HAP-1 (cell line): ENCODE measurements at places on chromosomes 2 and 18.

DNA sequence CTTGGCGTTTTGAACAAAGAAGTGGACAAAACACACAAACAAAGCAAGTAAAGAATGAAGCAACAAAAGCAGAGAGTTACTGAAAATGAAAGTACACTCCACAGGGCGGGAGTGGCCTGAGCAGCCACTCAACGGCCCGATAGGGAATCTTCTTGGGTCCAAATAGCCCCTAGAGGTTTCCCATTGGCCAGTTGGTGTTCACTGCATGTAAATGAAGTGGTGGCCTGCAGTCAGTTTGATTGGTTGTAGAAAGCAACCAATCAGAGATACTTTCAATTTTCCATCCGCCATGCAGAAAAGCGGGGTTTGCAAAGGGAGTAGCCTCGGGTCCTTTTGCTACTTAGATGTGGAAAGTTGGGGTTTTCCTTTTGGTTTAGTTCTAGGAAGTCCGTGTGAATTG lies 31.6 kb downstream of the CYBRD1 start:
- peak; percentile 17 for DNase-seq

DNA sequence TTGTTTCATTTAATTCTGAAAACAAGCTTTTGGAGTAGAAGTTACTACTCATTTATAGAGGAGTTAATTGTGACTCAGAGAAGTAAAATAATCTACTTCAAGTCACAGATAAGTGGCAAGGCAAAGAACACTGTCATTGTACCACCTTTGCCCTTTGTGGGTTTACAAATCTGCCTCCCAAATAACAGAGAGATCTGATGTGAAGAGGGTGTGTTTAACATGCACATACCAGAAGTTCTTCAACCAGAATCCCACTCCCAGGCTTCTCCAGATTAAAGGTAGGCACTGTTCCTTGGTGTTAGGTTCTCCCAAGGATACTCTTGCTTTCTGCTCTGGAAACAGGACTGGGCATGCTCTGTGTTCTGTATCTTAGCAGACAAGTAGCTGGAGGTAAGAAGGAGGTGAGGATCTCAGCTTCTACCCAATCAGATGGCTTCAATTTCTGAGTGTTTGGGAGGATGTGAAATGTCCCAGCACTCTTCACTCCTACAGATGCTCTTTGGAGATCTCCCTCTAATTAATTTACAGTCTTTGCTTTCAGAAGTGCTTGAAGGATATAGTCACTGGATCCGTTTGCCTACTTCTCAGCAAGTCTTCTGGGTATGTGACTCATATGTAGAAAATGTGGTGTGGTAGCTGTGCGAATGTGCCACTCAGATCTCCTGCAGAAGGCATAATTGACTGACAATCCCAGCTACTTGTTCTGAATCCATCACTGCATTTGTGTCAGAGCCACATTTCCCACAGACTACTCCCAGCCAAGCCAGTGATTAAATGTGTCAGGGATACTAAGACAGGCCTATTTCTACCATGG lies 111.1 kb downstream of the KLHL14 start:
- no peak for DNase-seq

DNA sequence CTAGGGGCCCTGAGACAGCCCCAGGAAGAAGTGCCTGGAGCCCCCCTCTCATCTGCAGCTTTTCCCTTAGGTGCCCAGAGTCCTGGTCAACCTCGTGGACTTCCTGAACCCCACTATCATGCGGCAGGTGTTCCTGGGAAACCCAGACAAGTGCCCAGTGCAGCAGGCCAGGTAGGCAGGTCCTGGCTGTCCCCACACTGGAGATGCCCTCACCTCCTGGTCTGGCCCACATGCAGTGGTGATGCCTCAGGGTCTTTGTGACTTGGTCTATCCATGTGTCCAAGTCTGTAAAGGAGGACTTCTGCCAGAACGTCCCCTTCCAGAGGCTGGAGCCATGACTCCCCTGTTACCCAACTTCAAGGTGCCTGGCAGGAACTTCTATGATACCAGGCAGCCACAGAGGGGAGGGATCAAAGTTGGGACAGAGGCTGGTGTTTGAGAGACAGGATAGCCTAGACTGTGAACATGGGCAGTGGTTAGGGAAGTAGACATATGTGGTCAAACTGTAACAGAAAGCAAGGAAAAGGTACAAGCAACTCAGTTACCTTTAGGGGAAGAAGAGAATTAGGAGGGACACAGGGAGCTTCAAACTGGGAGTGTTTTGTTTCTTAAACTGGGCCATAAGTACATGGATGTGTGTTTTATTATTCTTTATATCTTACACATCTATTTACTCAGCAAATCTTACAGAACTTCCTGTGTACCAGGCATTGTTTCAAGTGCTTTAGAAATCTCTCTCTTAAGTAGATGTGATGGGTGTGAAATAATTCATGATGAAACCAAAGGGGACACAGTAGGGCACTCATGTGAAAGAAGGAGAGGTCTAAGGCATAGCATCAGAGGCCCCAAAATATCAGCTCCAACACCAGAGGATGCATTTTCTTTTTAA lies 107.1 kb downstream of the PLB1 start:
- DNase-seq: no peak

DNA sequence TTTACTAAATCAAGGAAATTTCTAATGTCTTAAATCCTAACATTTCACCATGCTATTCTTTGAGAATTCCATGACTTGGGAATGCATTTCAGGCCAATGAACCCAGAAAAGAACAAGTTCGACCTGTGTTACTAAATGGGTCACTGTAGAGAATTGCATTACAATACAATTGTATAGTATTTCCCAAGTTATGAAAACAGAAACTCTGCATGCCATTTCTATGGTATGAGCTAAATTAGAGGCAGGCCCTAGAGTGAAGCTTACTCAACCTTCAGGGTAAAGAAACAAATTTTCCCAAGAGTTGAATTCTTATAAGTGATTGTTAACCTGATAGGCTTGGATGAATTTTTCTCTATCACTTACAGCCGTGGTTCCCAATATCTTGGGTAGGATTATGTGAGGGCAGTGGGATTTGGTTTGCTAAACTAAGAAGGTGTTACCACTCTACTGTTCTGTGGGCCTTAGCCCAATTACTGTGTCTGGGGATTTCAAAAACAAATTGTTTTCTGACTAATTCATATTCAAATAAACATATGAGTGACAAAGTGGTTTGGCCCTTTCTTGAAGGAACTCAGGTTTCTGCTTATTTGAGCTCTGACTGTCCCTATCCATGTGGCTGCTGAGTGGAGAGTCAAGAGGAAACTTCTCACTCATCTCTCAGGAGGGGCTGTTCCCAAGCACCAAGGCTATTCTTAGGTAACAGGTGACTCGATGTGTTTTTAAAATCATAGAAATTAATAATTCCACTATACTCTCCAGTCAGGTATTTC lies 11.2 kb upstream of the SERPINB7 start:
- DNase-seq: no peak

DNA sequence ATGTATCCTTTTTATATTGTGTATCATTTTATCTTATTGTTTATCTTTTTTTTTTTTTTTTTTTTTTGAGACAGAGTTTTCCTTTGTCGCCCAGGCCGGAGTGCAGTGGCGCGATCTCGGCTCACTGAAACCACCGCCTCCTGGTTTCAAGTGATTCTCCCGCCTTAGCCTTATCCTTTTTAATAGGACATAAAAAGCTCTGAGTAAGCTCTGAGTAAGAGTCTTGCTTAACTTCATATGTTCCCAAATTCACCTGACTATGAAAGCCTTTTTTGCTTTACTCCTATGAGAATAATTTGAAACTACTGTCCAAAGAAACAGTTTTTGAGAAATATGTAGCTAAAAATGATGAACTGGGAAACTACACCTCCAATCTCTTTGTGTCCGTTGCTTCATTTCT lies 525.5 kb downstream of the IRS1 start:
- DNase-seq: no peak

DNA sequence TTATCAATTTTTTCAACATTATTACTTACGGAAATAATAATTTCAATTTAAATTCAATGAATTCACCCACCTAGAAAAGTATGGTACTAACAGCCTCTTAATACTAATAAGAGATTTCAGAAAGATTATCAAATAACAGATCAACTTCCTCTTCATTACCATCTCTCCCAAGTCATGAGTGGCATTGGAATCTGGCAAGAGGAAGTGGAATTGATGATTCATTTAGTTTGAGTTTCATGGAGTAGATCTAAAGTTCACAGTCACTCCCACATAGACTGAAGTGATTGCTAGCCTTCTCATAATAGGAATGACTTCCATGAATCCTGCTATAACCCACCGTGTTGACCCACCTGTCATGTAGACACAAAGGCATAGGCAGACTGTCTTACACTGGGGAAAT lies 77.7 kb upstream of the WDR75 start:
- DNase-seq: no peak

DNA sequence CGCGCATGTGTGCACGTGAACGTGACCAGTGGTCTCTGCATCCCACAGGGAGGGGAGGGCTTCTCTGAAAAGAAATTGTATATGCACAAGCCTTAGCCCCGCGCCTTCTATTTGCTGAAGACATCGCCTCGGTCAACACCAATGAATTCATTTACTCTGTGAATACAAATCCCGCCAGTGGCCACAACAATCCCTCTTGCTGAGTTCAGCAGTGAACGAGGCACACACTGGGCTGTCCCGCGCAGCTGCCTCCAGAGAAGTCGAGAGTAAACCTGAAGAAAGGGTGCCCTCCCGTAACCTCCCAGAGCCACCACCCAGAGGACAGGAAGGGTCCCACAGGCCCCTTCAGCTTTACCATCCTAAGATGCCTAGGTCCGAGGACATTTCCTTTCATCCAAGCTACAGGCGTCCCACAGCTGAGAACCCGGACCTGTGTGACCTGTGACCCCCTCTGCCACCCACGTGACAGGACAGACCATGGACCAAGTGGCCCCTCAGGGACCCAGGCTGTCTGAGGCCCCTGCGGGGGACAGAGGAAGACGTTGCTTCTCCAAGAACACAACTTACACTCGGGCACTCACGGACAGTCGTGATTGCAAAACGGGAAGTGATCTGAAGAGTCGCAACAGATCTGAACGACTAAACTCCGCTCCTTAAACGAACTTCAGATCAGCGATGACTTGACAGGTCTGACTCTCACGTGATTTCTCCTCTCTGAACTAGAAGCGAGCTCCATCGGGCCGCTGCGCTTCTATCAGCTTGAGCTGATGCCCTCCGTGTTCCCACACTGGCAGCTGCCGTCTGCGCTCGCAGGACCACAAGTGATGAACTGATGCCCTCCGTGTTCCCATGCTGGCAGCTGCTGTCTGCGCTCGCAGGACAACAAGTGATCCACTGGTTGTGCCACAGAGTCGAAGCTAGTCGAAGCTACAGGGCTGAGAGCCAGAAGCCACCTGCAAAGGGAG lies 92.7 kb downstream of the ZNF516 start:
- no peak for DNase-seq

GRCh38 chr2:100276716-100277115 lies 45.6 kb downstream of the LONRF2 start:
- no peak for DNase-seq

GRCh38 chr2:85277416-85278158 lies 50.2 kb downstream of the TGOLN2 start:
- DNase-seq: no peak

DNA sequence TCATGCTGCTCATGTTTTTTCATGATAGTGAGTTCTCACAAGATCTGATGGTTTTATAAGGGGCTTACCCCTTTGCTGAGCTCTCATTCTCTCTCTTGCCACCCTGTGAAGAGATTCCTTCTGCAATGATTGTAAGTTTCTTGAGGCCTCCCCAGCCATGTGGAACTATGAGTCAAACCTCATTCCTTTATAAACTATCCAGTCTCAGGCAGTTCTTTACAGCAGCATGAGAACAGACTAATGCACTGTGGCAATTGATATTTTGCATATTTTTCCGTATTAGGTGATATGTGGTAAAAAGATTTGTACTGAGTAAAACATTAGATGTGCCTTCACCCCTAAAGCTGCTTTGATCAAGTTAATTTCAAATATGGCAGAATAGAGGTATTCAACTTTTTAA lies 48.8 kb downstream of the RAB27B start:
- DNase-seq: no peak

GRCh38 chr2:120253021-120253882 lies 600 bp downstream of the RALB start:
- peak; percentile 63 for DNase-seq

DNA sequence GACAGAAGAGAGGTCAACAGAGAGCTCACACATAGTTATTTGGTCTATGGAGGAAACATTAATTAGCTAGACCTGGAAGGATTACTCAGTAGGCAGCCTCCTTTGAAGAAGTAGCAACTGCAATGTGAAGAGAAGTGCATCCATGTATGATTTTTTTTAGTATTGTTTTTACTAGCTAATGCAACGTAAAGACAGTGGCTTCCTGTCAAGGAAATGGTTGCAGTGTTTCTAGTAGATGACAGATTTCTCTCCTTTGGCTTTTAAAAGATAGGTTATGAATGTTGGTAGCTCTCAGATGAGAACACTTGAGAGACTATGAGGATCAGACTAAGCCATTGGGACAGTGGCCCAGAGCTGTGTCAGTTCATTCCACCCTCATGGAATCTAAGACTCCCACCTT lies 175.8 kb downstream of the AGPS start:
- no peak for DNase-seq

- DNase-seq: no peak
These were observed 56.3 kb downstream of the RBKS start for GRCh38 chr2:27833931-27834330.

- DNase-seq: no peak
These were observed 124.7 kb upstream of the PPP1CB start for GRCh38 chr2:28626891-28627421.

GRCh38 chr2:12636837-12637581 lies 79.7 kb upstream of the TRIB2 start:
- no peak for DNase-seq

DNA sequence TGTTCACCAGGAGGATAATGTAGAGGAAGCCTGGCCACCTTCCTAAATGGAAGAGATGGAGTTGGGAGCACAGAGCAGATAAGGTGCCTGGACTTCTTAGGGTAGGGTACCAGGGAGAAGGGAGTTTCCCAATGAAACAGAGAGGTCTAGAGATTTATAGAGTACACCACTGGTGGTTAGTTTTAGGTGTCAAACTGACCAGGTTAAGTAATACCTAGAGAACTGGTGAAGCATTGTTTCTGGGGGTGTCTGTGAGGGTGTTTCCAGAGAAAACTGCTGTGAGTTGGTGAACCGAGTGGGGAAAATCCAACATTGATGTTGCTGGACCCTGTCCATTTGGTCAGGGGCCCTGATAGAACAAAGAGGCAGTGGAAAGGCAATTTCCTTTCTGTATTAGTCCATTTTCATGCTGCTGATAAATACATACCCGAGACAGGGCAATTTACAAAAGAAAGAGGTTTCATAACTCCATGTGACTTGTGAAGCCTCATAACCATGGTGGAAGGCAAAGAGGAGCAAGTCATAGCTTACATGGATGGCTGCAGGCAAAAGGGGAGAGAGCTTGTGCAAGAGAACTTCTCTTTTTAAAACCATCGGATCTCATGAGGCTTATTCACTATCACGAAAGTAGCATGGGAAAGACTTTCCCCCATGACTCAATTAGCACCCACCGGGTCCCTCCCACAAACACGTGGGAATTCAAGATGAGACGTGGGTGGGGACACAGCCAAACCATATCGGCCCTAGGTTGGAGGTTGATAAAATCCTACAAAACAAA lies 260.8 kb downstream of the CBLN2 start:
- DNase-seq: no peak

- no peak for DNase-seq
These were observed 33.7 kb downstream of the FASTKD2 start for GRCh38 chr2:206799083-206799482.
